Posterior cingulate gyrus (tissue), 11 donors: ENCODE measurements at places on chromosomes 6 and 20.

DNA sequence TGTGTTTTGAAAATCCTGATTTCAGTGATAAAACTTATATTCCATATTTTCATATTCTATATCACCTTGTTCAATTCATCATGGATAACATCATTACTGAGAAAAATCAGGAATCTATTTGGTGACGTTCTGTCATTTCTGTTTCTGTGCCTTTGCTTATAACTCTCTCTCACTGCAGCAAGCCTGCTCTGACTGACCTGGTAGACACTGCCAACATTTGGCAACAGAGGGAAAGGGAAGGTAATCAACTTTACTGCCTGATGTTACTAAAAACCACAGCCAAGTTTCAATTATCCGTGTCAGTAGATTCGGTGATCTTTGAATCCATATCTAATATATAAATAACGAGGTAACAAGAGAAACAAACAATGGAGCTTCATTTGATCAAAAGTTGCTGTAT is 501.9 kb downstream of the LMBRD1 start:
- DNase-seq, result no peak

- no peak for DNase-seq
Measured at GRCh38 chr6:21026576-21027273, 492.5 kb downstream of the CDKAL1 start.

DNA sequence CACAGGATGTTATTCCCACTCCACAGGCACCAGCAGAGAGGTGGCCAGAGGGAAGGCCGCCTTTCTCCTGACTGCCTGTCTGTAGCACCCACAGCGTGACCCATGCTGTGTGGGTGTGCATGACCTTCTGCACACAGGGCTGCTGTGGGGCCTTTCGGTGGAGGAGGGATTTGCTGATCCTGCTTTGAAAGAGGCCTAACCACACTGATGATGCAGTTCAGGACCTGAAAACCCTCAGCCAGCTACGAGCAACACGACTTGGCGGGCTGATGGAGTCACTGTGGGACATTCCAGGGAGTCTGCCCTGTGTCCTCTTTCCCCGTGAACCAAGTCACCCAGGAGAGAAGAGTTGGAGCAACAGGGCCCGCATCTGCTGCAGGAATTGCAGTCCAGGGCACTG is 49.1 kb downstream of the SYTL3 start:
- DNase-seq, result no peak

DNA sequence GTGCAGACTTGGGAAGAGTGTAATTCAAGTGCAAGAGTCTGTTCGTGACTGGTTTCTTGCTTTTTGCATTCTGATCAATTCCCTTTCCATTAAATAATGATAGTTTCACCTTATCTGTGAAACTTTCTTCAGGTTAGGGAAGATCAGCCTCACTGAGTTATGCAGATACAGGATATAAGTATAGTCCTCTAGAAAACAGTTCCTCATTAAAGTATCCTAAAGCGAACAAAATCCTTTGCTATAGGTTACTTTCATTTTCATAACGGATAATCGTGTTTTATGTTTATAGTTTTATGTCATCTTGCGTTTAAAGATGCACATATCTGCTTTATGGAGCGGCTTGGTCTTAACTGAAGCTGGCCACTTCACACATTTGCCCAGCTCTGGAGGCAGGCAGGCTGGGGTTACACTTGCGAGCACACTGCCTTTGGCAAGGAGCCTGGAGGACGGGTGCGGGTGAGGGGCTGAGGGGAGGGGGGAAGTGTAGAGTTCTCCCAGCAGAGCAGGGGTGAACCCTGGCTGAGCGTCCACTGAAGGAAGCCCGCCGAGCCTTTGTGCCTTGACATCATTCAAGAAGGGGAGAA is 123.5 kb upstream of the IFNGR1 start:
- peak; percentile 54 for DNase-seq

GRCh38 chr20:61964675-61965605 is 100.7 kb downstream of the TAF4 start:
- peak; percentile 33 for DNase-seq

- no peak for DNase-seq
Measured at GRCh38 chr6:56803594-56803993, 151.3 kb upstream of the BEND6 start.

- DNase-seq, result no peak
Measured at GRCh38 chr6:167532410-167533288, 207.8 kb downstream of the TTLL2 start.

GRCh38 chr6:123587838-123588545 is 48.8 kb downstream of the TRDN start:
- DNase-seq, result no peak

- no peak for DNase-seq
Measured at GRCh38 chr6:129691709-129692108, 18.3 kb downstream of the ARHGAP18 start.

GRCh38 chr6:17816921-17817611 is 110.3 kb upstream of the NUP153 start:
- no peak for DNase-seq

- no peak for DNase-seq
Measured at GRCh38 chr6:110360676-110361075, 2.5 kb upstream of the METTL24 start.

GRCh38 chr6:112801468-112802080 is 454.4 kb downstream of the RFPL4B start:
- no peak for DNase-seq

GRCh38 chr6:136487759-136488425 is 62.3 kb downstream of the MAP7 start:
- no peak for DNase-seq

DNA sequence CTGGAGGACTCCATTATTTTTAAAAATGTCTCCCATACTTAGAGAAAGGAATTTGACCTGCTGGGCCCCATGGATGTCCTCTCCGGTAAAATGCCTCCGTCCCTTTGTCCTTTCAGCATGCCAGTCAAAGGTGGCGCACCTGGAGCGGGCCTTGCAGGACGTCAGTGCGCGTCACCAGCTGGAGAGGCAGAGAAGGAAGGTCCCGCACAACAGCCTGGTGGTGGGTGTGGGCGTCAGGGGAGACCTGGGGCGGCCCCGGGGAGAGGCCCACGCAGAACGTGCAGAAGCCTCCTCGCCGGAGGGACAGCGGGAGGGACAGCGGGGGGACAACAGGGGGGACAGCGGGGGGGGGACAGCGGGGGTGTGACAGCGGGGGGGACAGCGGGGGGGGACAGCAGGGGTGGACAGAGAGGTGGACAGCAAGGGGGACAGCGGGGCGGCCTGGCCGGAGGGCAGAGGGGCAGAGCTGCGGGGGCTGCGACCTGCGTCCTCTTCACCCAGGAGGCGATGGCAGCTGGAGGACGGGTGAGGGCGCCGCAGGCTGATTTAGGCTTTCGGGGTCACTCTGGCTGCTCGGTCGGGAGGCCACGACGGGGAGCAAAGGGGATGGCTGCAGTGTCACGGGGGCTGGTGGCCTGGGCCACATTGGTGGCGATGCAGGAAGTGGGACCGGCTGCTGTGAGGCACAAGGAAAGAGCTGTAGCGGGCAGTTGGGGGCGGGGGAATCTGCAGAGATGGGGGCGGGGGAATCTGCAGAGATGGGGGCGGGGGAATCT is 859 bp upstream of the KIF25 start:
- DNase-seq, result no peak

DNA sequence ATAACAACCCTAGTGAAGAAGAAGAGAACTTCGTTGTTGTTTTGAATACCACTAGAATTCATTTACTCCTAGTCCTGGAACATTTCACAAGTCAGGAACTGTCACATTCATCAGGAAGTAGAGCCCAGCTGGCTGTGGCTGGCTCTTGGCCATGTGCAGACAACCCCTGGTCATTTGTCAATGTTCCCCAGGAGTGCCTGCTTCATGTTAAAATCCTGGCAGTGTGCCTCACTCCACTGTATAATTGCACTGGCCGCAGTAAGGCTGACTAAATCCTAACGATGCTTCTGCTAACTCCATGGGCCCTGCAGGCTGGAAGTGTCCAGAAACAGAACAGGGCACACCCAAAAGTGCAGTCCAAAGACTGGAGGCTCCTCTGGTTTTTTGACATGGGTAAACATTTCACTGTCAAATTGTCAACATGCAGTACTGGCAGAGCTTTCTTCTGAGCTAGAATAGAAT is 41.5 kb upstream of the ADGRF1 start:
- DNase-seq, result peak; percentile 64

GRCh38 chr6:40535819-40536380 is 51.3 kb downstream of the LRFN2 start:
- DNase-seq, result no peak

- DNase-seq, result no peak
Measured at GRCh38 chr6:156934069-156934460, 156.9 kb downstream of the ARID1B start.

- peak; percentile 90 for DNase-seq
Measured at GRCh38 chr20:4820806-4821518, 99.3 kb downstream of the PRND start.

DNA sequence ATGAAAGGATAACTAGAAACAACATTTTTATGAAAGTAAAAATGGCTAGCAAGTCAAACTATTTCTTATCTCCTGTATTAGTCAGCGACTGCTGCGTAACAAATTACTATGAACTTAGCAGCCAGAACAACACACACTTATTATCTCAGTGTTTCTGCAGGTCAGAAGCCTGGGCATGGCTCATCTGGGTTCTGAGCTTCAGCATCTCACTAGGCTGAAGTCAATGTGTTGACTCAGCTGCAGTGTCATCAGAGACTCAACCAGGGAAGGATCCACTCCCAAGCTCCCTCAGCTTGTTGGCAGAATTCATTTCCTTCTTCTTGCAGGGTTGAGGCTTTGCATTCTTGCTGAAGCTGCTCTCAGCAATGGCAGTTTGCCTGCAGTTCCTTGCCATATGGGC is 33.2 kb upstream of the IGF2R start:
- DNase-seq, result no peak

GRCh38 chr20:36106606-36107005 is 47.9 kb upstream of the EPB41L1 start:
- DNase-seq, result no peak

- DNase-seq, result no peak
Measured at GRCh38 chr6:70863343-70863742, 93.5 kb downstream of the B3GAT2 start.

- no peak for DNase-seq
Measured at GRCh38 chr20:4898282-4899244, 102.7 kb downstream of the SLC23A2 start.

DNA sequence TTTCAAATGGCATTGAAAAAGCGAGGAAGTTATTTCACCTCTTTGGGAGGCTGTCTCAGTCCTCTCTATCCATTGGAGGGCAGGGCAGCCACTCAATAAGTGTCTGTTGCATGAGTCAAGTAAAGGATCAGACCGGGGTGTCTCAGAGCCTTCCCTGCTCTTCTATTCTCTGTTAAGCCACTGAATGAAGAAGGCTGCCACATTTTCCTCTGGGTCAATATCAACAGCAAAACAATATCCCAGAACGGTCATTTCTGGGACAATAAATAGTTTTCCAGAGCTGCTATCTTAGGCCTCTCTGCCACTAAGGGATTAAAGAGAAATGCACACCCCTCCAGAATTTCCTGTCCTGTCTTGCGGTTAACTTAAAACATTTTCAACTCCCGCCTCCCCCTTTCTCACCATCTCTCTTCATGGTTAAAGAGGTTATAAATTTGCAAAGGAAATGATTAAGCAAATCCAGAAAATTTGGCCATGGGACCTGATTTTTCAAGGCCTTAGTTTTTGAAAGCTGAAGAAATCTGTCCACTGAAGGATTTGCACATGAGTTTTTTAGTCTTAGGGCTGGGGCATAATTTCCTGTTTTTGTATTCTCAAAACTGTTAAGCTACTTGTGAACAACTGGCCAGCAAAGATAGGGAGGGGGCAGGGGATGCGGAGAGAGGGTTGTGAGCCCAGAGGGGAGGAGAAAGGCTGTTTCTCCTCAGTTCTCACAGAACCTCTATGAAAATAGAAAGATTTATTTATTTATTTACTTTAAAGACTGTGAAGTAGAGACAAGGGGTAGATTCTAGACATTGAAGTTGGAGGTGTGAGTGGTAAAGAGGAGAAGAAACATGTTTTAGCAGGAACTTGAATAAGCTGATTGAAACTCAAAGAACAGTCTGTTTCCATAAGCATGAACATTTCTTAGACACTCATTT is 135.7 kb downstream of the BCAS1 start:
- DNase-seq, result no peak

GRCh38 chr20:3045042-3045815 is 623 bp upstream of the MRPS26 start:
- DNase-seq, result peak; percentile 65

DNA sequence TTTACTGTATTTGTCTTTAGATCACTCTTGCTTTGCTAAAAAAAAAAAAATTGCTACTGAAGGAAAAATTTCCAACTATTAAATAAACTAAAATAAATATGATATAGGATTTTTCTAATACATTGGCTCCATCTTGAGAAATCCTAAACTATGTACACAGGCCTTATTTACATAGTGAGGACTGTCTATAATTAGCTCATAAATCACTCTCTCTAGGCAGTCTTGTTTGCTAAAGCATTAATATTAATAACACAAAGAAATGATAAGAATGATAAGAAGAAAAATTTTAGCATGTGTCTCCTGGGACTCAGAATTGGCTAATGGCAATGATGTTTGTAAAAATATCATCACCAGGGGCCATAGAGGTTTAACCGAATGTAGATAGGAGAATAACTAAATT is 13.3 kb upstream of the CRYBG1 start:
- no peak for DNase-seq

DNA sequence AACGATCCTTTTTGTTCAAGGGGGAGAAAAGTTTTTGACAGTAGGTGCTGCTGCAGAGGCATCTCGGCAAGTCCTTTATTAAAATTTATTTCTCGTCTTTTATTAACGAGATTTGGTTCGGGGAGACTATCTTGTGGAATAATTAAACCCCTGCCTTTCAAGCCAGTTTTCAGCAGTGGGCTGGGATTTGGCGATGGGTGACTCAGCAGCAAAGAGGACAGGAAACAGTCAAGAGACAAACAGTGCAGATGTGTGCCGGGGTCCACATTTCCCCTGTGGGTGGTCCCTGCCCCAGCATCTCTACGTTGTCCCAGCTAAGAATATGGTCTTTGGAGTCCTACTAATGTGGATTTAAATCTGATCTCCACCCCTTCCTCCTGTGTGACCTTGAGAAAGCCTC is 282.8 kb downstream of the CDH26 start:
- DNase-seq, result no peak

- no peak for DNase-seq
Measured at GRCh38 chr6:34068462-34069044, 77.3 kb downstream of the GRM4 start.

DNA sequence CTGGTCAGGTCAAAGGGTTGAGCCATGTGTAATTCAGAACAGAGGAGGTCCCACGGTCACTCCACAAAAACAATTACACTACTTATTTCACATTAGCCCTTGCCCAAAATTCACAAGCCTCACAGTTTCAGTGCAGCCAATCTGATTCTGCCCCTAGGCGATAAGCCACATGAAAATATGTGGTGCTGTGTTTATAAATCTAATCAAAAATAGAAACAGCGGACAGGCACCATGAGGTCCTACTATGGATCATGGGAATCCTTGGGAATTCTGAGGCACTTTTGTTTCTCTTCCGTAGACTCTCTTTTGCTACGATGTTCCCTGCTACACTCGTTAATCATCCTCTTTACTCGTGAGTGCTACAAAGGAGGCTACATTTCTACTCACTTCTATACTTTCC is 476.1 kb downstream of the TFAP2A start:
- DNase-seq, result no peak

GRCh38 chr6:122726649-122727048 is 52.9 kb upstream of the FABP7 start:
- no peak for DNase-seq

GRCh38 chr20:6530779-6531315 is 236.6 kb upstream of the BMP2 start:
- no peak for DNase-seq
